ENCODE measurements at places on chromosomes 4 and X.

DNA sequence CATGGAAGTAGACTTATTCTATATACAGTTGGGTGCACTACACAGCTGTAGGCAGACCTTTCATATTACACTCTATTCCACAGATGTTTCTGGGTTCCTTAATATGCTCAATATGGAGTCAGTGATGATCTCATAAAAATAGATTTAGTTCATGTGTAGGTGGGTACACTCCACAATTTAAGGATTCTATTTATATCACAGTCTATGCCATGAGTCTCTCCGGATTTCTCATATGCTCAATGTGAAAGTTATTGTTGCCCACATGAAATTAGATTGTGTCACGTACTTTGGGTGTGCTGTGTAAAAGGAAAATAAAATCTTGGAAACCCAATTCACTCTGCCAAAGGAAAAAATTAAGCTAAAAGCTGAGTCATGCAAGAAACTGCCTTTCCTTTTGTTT is 32.5 kb upstream of the TASL start:
- no peaks in the 10 kb centered on the region for H3K36me3 ChIP-seq
- no peaks in the 10 kb centered on the region for H3K27me3 ChIP-seq
- no peak overlapping the region for H3K27ac ChIP-seq
- H3K4me1 ChIP-seq, result no peaks in the 10 kb centered on the region

DNA sequence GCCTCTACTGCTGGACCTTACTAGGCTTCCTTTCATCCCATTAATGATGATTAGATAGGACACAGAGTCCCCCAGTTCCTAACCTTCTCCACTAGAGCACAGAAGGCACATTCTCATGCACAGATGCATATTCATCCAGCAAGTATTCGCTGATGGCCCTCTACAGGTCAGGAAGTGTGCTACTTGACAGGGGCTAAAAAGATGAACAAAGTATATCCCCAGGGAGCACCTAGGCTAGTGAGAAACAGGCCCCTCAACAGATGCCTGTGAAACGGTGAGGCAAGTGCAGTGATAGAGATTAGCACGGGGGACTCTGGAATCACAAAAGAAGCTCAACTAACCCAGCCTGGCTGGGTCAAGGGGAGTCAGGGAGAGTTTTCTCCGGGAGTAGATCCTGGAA is 95.8 kb downstream of the MGST2 start:
- no peak overlapping the region for H3K4me3 ChIP-seq

DNA sequence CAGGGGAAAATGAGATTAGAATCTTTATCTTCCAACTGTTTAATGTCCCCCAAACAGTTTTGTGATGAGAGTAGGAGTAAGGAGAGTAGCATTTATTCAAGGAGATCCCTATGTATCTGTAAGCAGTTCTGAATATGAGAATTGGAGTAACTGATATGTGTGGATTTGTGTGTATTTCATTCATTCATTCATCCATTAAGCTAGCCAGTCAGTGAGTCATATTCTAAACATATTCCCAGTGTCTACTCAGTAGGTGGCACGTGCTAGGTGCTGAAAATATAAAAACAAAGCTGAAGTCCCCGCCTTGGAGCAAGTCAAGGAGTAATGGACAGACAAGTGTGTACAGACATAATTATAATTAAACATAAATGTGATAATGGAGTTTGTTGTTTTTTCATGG is 12.4 kb upstream of the STX18 start:
- H3K36me3 ChIP-seq, result no peaks in the 10 kb centered on the region
- H3K27me3 ChIP-seq, result no peaks in the 10 kb centered on the region
- H3K4me3 ChIP-seq, result no peak overlapping the region
- DNase-seq, result no peak

- no peaks in the 10 kb centered on the region for H3K36me3 ChIP-seq
- DNase-seq, result no peak
- no peaks in the 10 kb centered on the region for H3K4me1 ChIP-seq
- no peaks in the 10 kb centered on the region for H3K27me3 ChIP-seq
- no peak overlapping the region for H3K4me3 ChIP-seq
These were observed 200.6 kb upstream of the RBPJ start for GRCh38 chr4:26120098-26120825.

DNA sequence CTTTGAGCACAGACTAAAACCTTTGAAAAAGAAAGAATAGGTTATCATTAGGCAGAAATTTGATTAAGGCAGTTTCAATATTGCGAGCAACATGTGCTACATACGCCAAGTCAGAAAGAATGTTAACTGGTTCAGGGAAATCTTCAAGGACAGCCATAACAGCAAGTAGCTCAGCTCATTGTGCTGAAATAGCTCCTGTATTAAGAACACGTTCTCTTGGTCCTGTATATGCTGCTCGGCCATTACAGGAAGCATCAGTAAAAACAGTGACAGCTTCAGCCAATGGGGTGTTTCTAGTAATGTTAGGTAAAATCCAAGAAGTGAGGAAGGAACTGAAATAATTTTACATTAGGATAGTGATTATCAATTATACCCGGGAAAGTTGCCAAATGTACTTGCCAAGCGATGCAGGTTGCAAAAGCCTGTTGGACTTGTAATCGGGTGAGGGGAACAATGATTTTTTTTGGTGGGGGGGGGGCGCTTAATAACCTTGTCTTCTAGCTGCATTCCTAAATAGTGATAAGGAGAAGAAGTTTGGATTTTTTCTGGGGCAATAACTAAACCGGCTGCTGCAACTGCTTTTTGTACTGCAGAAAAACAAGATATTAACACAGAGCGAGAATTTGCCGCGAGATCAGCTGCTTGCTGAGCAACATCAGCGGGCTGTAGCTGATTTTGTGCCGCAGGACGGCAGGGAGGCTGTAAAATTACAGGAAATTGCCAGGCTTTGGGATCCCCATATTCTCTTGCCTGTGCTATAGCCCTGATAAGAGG is 49.4 kb upstream of the RASSF6 start:
- H3K4me1 ChIP-seq, result no peaks in the 10 kb centered on the region
- no peaks in the 10 kb centered on the region for H3K36me3 ChIP-seq
- H3K4me3 ChIP-seq, result no peak overlapping the region
- DNase-seq, result no peak
- H3K27me3 ChIP-seq, result no peaks in the 10 kb centered on the region

DNA sequence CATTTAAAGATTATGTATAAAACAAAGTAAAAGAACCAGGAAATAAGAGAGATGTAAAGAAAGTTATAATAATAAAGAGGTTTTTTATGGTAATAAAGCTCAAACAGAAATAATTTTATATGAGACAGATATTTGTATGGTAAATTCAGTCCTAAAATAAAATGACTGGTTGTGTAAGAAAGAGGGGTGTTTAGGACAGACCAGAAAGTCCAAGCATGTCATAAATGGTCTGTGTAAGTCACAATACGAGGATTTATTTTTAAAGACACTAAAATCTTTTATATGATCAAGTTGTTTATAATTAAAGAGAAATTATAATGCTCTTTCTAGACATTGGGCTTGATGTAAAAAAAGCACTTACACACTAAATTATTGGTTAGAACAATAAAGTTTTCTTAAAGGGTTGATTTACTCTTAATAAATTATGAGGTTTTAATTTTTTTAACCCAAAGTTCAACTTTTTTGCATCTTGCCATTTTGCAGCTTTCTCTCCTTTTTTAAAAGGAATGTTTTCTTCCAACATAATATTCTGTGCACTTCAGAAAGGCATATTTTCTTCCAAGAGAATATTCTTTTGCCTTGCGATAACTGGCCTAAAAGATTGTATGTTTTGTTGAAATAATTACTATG is 61.9 kb upstream of the TCEAL2 start:
- no peak for DNase-seq
- H3K36me3 ChIP-seq, result no peaks in the 10 kb centered on the region

GRCh38 chrX:131617182-131617581 is 73.3 kb downstream of the OR13H1 start:
- H3K27ac ChIP-seq, result no peak overlapping the region
- no peak for DNase-seq
- H3K4me1 ChIP-seq, result no peaks in the 10 kb centered on the region
- H3K36me3 ChIP-seq, result no peaks in the 10 kb centered on the region
- H3K4me3 ChIP-seq, result no peak overlapping the region

DNA sequence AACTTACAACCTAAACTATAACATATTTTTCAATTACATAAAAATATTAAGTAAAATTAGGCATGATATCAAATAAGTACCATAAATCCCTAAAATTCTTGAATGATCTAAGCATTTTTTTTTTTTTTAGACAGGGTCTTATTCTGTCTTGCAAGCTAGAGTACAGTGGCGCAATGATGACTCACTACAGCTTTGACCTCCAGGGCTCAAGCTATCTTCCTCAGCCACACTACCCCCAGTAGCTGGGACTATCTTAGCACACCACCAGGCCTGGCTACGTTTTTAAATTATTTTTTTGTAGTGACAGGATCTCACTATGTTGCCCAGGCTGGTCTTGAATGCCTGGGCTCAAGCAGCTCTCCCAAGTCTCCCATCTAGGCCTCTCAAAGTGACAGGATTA is 1042.3 kb downstream of the FSTL5 start:
- no peak overlapping the region for H3K4me3 ChIP-seq
- no peaks in the 10 kb centered on the region for H3K27me3 ChIP-seq

Data from right atrium auricular region (tissue), 2 donors.